Thoracic aorta (tissue), 2 donors: ENCODE measurements at places on chromosomes 3 and 15. TPM values are rescaled to one million over a fixed set of nuclear protein-coding genes. Genes with fewer than 3 reads are reported as not detected.

- H3K4me3 ChIP-seq: peak overlapping the region; percentile 94
- peaks cover 53% of the 10 kb centered on the region for H3K4me1 ChIP-seq
- no peaks in the 10 kb centered on the region for H3K36me3 ChIP-seq
- no peak for DNase-seq
- H3K27me3 ChIP-seq: no peaks in the 10 kb centered on the region
Observed at GRCh38 chr15:77421370-77421700, 647 bp downstream of the HMG20A start.

DNA sequence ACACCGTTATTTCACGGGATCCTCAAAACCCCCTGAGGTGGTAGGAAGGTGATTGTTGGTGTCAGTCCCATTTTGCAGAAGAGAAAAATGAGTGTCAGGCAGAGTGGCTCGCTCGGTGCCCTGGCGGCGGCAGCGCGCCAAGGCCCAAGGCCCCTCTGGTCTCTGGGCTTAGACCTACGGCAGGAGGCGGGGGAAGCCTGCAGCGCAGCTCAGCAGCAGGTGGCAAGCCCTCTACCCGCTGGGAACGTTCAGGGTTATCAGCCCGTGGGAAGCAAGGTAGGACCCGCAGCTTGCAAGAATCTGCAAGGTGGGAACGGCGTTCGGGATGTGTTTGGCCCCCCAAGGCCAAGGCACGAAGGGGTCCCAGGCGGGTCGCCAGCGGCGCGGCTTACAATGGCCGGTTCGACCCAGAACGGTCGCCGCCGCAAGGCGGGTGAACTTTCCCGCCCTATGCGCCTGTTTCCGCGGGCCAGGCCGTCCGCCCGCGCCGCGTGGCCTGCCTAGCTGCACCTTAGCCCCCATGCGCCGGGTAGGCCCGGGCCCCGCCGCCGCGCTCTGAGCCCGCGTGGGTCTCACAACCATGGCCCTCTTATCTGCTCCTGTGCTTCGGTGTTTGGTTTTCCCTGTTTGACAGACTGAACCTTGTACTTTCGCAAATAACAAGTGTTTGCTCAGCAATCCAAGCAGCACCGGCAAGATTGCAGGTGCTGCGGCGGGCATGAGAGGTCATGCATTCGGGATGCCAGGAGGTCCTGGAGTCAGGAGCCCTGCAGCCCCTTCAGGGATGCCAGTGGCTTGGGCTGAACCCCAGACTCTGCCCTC, 39.7 kb downstream of the CCNL1 start:
- no peak overlapping the region for H3K4me3 ChIP-seq
- no peaks in the 10 kb centered on the region for H3K4me1 ChIP-seq
- no peak overlapping the region for H3K27ac ChIP-seq
- no peak for DNase-seq
- H3K36me3 ChIP-seq: no peaks in the 10 kb centered on the region

GRCh38 chr15:70204652-70205051, 106.9 kb upstream of the TLE3 start:
- H3K4me3 ChIP-seq: no peak overlapping the region
- no peak overlapping the region for H3K27ac ChIP-seq
- no peak for DNase-seq
- H3K27me3 ChIP-seq: no peaks in the 10 kb centered on the region

DNA sequence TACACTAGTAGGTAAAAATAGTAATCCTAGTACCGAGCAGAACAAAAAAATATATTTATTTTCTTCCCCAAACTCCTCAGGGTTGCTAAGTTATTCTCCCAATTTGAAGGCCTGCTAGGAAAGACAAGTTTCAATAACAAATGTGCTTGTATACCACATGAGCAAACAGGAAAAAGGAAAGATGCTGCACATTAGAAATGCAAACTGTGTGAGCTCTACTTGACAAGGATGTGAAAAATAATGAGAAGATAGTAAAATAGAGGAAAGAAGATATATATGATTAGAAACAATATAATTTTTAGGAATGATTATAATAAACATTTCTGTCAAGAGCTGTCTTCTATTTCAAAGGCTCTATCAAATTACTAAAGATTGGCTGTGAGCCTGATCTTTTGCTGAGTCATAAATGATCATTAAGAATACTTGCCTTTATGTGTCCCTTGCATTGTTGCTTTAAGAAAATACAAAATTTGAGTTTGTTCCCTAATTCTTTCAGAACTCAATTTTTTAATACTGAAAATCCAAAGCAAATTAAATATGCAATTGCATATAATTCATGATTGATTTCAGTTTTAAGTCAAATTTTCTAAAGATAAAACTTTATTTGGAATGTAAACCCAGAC, 174.2 kb downstream of the NEK10 start:
- no peak overlapping the region for H3K27ac ChIP-seq
- no peak overlapping the region for H3K4me3 ChIP-seq
- DNase-seq: no peak
- H3K27me3 ChIP-seq: no peaks in the 10 kb centered on the region

- H3K27me3 ChIP-seq: no peaks in the 10 kb centered on the region
- no peak overlapping the region for H3K27ac ChIP-seq
- no peaks in the 10 kb centered on the region for H3K4me1 ChIP-seq
- no peak overlapping the region for H3K4me3 ChIP-seq
Observed at GRCh38 chr15:29903028-29903427, 80.8 kb upstream of the TJP1 start.

DNA sequence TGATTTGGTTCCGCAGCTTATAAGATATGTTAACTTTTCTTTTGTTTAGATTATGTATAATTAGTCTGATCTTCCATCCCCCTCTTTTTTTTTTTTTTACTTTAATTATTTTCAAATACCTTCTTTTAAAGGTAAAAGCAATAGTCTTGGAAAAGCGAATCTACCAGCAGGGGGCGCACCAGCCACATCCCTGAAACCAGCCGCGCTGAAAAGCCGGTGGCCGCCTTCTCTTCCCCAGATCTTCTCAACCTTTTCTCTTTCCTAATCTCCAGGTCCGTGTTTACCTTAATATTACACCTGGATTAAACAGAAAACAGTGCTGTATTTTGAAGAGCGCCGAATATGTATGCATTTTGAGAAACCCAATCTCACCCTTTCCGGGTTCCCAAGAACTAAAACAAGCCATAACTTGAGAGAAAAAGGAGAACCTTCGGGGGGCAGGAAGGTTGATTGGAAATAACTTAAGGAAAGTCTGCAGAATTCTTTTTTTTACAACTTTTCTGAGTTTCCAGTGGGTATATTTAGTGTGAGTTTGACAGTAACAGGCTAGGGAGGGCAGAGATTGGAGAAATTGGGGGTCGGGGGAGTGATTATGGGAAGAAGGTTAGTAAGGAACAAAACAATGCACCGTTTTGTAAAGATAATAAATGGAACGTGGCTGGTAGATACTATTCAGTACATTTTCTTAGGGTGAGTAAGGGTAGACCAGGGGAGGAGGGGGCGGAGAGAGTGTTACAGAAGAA, 2.0 kb upstream of the SOX2 start:
- no peak for DNase-seq
- peak overlapping the region; percentile 47 for H3K4me3 ChIP-seq

- H3K36me3 ChIP-seq: peaks cover 3% of the 10 kb centered on the region
- no peak for DNase-seq
- H3K27ac ChIP-seq: no peak overlapping the region
- no peak overlapping the region for H3K4me3 ChIP-seq
- no peaks in the 10 kb centered on the region for H3K4me1 ChIP-seq
Observed at GRCh38 chr15:83961311-83961710, 274.3 kb upstream of the GOLGA6L4 start.

DNA sequence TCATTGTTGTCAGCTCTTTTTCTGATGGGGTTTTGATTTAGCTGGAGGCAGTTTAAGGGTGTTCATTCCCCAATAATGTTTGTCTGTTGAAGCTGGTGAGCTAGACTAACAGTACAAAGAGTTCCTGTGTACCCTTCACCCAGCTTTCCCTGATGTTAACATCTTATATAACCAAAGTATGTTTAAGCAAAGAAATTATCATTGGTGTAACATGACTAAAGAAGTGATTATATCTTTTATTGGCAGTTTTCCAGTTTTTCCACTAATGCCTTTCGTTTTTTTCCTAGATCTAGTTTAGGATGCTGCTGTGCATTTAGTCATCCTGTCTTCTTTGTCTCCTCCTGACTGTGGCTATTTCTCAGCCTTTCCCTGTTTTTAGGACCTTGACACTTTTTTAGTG, 165.6 kb downstream of the LPP start:
- peak overlapping the region; percentile 49 for H3K27ac ChIP-seq
- H3K4me3 ChIP-seq: no peak overlapping the region
- no peaks in the 10 kb centered on the region for H3K27me3 ChIP-seq
- DNase-seq: no peak
- H3K4me1 ChIP-seq: peaks cover 79% of the 10 kb centered on the region

Gene GYG1
- total RNA-seq: 72.6 TPM

Gene FANCD2OS
- total RNA-seq: not detected

Gene BOC
- 23.4 TPM for total RNA-seq

Gene SKOR1
- total RNA-seq: 0.78 TPM

Gene GOLGA6B
- total RNA-seq: not detected
